ENCODE measurements at places on chromosomes 12 and 14.

GRCh38 chr14:33239465-33239864 lies 300.8 kb downstream of the NPAS3 start:
- DNase-seq: no peak

DNA sequence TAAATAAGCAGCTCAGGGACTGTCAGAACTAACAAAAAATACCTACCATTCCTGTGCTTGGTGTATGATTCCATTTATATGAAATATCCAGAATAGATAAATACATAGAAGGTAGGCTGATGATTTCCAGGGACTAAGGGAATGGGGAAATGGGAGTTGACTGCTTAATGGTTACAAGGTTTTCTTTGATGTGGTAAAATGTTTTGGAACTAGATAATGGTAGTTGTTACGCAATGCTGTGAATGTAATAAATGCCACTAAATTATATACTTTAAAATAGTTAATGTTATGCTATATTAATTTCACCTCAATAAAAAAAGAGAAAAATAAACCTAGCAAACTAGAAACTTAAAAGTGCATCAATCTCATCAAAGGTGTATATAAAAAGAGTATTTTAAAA lies 41.1 kb downstream of the CEP83 start:
- peak; percentile 61 for DNase-seq

GRCh38 chr12:131105351-131105735 lies 151.6 kb downstream of the ADGRD1 start:
- no peak for DNase-seq

DNA sequence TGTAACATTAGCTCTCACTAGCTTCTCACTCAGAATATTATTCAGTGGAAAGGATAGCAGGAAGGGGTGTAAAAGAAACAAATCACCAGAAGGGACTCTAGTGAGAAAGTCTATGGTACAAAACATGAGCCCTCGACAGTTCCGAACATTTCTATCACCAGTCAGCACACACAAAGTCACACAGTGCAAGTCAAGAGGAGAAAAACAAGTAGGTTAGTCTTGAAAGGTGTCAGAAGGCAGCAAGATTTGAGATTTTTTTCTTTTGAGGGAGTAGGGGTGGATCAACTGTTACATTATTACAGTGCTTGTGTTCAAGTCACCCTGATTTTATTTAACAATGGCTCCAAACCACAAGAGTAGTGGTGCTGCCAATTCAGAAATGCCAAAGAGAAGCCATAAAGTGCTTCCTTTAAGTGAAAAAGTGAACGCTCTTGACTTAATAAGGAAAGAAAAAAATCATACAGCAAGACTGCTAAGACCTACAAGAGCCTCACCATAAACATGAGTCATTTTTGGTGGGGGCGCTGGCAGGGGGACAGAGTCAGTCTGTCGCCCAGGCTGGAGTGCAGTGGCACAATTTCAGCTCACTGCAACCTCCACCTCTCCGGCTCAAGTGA lies 42.3 kb downstream of the GNS start:
- no peak for DNase-seq

DNA sequence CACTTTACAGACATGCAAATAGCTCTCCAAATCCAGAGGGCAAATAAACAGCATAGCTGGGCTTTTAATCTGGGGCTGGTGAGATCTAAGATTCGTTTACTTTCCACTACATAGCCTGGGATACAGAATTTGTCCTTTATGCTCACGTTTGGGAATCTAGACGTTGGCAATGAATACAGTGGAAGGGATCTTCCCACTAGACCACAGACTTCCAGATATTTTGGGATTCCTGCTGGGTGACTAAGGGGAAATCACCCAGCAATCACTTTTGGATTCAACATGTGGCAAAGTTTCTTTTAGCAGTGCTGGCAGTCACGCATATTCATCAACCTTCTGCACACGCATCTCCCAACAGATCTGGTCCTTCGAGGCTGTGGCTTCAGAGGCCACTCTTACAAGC lies 23.5 kb downstream of the APPL2 start:
- DNase-seq: peak; percentile 62

DNA sequence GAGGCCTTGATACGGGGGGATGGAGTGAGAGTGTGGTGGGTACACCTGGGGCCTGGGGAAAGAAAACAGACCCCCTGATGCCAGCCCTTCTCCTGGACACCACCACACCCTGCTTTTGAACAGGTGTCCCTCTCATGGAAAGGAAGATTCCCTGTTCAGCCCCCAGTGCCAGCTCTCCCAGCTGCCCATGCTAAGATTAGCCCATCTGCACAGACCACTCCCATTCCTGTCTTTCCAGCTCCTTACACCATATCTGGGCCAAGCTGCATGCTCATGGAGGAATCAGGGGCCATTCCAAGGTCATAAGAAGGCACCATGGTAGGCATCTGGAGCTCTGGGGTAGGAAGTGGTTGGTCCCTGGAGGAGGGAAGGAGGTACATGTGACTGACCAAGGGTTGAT lies 9.6 kb downstream of the NAB2 start:
- no peak for DNase-seq

GRCh38 chr12:66813137-66813892 lies 134.4 kb upstream of the GRIP1 start:
- no peak for DNase-seq

- DNase-seq: no peak
These were observed 63.9 kb downstream of the C14orf132 start for GRCh38 chr14:96103075-96103474.

DNA sequence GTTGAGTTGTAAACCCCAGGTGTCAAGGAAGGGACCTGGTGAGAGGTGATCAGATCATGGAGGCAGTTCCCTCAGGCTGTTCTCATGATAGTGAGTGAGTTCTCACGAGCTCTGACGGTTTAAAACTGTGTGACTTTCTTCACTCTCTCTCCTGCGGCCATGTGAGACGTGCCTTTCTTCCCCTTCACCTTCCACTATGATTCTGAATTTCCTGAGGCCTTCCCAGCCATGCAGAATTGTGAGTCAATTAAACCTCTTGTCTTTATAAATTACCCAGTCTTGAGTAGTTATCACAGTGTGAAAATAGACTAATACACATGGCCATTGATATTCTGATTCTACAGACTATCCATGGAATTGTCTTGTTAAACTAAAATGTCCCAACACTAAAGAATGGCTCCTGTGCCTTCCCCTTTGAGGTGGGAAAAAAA lies 85.6 kb downstream of the SLC2A13 start:
- DNase-seq: no peak

GRCh38 chr14:94153750-94154342 lies 20.3 kb upstream of the PPP4R4 start:
- no peak for DNase-seq

GRCh38 chr12:88638388-88638787 lies 58.1 kb upstream of the KITLG start:
- DNase-seq: peak; percentile 3

DNA sequence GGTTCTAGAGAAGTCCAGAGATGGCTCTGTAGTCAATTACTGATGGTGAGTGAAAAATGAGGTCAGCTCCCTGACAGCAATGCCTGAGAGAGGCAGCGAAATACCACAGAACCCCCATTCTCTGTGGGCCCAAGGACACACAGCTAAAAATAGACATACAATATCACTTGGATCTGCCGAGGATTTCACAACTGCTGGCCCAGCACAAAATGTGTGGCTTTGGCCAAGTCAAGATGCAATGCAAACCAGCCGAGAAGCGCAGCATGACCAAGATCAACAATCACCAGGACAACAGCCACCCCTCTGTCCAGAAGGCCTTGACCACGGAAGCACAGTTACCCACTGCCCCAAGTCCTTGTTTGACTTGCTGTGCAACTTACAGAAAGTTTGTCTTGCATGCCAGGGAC lies 52.2 kb downstream of the CKAP4 start:
- DNase-seq: peak; percentile 71

DNA sequence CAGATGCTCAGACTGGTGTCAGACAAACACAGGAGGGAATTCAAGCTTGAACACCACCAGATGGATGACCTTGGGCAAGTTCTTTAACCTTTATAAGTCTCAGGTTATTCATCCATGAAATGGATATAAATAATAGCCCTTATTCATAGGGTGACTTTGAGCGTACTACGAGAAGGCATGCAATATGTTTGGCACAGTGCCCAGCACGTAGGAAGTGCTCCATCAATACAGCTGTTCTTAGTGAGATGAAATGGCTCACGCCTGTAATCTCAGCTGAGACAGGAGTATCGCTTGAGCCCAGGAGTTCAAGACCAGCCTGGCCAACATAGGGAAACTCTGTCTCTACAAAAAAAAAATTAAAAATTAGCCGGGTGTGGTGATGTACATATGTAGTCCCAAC lies 84.8 kb upstream of the FICD start:
- DNase-seq: no peak

All from fibroblast of villous mesenchyme (primary cell).